ENCODE measurements at places on chromosomes 6 and 20.

DNA sequence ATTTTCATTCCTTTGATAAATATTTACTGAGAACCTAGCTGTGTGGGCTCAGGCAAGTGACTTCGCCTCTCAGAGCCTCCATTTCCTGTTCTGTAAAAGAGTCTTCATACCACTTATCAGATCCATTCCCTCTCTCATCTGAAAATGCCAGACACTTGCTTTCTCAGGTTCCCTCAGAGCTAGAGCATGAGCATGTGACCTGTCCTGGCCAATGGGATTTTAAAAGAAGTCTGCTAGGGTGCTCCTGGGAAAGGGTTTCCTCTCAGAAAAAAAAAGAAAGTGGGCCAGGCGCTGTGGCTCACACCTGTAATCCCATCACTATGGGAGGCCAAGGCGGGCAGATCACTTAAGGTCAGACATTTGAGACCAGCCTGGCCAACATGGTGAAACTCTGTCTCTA, 5.3 kb downstream of the KCNB1 start:
- no peak for DNase-seq

GRCh38 chr6:106631346-106631745, 2.0 kb downstream of the QRSL1 start:
- DNase-seq = peak; percentile 64

DNA sequence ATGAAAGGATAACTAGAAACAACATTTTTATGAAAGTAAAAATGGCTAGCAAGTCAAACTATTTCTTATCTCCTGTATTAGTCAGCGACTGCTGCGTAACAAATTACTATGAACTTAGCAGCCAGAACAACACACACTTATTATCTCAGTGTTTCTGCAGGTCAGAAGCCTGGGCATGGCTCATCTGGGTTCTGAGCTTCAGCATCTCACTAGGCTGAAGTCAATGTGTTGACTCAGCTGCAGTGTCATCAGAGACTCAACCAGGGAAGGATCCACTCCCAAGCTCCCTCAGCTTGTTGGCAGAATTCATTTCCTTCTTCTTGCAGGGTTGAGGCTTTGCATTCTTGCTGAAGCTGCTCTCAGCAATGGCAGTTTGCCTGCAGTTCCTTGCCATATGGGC, 33.2 kb upstream of the IGF2R start:
- DNase-seq = peak; percentile 58

- DNase-seq = peak; percentile 88
Measured at GRCh38 chr6:47134476-47135189, 92.5 kb upstream of the ADGRF1 start.

DNA sequence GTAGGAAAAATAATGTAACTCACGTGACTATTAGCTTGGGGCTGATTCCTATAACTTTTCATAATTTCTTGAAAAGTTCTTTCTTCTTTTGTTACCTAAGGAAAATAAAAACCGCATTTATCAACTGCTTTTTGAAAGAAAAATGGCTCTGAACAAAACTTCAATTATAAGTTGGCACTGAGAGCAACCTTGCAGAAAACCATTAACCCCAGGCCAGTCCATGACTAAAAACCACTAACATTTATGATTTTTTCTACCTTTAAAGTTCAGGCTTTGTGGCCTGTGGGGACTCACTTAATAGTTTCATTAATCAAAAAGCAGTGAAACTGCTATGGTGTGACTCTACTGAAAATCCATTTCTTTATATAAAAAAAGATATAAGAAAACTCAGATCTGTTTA, 69.1 kb upstream of the SAMHD1 start:
- no peak for DNase-seq

DNA sequence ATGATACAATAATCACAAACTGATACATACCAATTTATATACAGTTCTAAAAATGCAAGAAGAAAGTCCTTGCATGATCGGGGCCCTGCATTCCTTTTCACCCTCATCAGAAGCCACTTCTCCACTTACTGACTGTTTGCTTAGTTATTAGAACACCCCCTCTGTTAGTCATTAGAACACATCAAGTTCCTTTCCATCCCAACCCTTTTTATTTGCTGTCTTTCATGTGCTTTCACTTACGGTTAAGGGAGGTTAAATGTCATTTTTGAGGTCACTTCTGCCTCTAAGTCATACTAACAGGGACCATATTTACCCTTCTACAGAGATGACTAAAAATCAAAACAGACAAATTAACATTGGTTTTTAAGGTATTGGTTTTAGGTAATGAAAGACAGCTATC, 149.1 kb downstream of the LMBRD1 start:
- DNase-seq = peak; percentile 46

DNA sequence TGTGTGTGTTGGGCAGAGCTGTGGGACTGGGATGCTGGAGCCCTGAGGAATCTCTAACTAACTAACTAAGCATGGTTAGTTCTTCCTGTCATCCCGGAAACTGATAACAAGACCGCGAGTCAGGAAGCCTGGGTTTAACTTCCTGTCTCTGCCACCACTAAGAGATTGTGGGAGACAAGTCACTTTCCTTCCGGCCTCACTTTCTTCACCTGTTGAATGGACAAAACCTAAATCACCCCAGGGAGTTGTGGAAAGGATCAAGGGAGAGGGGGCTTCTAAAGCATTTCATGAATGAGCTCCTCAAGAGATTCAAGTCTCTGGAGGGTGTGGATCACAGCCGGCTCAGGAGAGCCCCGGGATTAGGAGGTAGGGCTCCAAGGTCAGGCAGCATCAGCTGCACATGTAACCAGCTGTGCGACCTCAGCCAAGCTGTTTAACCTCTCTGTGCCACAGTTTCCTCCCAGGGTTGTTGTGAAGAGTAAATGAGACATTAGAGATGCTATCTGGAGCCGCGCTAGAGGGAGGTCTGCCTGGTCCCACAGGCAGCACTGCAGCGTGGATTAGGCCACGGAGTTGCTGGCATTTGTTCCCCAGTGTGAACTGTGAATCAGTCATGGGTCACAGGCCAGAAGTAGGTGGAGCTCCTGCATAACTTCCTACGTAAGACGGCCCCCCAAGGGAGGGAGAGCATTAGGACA, 105.1 kb downstream of the TOX2 start:
- peak; percentile 17 for DNase-seq

DNA sequence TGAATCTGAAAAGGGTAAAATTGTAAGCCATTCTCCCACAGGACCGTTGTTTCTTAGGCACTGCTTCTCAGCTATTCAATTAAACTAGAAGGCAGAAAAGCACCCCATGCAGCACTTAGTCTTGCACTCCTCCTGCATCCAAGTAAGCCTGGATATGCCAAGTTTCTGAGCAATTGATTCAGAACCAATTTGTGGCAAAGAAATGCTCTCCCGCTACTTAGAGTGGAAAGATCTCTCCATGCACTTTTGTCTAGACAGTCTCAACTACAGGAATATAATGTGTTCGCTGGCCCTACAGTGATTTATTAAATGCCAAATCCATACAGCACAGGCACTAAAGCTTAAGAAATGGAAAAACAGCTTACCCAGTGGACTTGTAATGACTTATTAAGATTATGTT, 338.5 kb downstream of the HACE1 start:
- DNase-seq = no peak

GRCh38 chr20:48919336-48919881, 2.1 kb upstream of the ARFGEF2 start:
- DNase-seq = no peak

DNA sequence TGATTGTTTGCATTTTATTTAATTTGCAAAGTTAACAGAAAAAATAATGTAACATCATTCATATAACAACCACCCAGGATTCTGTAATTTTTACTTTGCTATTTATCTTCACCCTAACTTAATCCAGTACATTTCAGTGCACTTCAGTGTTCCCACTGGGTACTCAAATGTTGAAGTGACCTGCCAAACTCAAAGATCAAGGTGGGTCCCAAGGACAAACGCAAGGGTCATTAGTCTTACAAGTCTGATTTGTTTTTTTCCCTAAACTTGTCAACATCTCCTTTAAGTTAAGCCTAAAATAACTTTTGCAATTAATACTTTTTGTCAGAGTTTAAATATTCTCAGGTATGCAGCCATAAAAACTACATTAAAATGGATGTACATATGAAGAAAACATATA, 53.0 kb downstream of the MOXD1 start:
- DNase-seq = no peak

DNA sequence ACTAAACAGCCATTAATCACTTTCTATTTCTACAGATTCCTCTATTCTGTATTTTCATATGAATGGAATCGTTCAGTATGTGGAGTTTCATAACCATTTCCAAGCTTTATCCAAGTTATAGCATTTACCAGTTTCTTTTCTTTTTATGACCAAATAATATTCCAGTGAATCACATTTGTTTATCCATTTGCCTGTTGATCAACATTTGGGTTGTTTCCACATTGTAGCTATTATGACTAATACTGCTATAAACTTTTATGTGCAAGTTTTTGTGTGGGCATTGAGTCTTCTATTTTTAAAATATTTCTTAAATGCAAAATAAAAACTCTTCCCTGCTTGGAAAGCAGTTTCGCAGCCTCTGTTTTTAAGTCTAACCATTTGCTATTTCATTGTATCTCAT, 336.4 kb upstream of the OPRM1 start:
- no peak for DNase-seq

GRCh38 chr6:91464718-91465117, 877.8 kb upstream of the MAP3K7 start:
- no peak for DNase-seq

- DNase-seq = no peak
Measured at GRCh38 chr6:52125139-52125538, 37.7 kb upstream of the PKHD1 start.

DNA sequence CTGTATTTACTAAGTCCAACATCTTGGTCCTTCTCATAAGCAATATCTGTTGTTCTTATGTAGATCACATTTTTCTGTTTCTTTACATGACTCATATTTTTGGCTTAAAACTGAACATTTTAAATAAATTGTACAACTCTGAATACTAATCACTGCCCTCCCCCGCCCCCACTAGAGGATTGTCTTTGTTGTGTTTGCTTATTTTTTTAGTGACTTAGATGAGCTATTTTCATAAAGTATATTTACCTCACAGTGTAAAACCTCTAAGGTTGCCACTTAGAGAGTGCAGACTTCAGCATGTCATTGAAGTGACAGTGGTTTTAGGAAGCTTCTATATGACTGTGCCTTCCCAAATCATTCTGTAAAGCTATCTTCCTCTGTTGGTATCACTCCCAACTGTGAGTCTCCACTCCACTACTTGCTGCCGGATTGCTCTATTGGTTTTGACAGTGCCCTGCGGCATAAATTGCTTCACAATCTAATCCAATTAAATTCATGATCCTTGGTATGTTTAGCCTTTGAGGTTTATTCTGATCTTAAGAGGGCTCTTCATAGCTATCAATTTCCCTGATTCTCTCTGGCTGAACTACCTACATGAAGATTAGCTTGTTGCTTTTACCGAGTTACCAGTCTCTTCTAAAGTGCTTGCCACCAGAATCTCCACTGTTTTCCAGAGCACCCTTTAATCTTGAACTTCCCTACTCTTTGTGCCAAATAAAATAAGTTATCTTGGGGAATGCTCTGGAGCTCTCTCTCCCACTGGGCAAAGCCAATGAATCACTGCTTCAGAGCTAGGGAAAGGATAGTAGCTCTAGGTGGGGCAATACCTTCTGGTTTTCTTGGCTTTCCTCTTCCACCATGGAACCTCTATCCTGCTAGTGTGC, 33.0 kb downstream of the SPTLC3 start:
- DNase-seq = peak; percentile 74

GRCh38 chr6:4606821-4607704, 169.1 kb upstream of the CDYL start:
- DNase-seq = no peak

DNA sequence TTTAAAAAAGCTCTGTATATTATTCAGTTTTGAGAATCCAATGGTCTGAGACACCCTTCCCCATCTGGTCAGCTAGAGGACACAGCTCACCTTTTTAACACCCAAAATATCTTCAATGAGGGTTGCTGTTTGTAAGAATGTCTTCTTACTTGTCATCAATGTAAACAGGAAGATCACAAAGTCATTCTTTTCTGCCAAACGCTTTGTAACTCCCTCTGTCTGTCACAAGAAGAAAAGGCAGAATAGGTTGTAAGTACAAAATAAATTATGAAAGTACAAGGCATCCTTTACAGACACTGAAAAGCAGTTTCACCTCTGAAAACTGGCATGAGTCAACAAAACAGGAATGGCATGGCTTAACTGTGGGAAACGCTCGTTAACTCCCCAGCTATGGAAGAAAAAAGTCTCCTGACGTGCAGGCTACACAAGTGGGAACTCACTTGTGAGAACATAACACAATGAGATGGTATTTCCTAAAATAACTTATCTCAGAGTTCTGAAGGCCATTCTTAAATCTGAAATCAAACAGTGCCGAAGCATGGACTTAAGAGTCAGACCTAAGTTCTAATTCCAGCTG, 42.7 kb downstream of the TRPC4AP start:
- no peak for DNase-seq

- no peak for DNase-seq
Measured at GRCh38 chr6:106525882-106526275, 103.4 kb downstream of the RTN4IP1 start.

DNA sequence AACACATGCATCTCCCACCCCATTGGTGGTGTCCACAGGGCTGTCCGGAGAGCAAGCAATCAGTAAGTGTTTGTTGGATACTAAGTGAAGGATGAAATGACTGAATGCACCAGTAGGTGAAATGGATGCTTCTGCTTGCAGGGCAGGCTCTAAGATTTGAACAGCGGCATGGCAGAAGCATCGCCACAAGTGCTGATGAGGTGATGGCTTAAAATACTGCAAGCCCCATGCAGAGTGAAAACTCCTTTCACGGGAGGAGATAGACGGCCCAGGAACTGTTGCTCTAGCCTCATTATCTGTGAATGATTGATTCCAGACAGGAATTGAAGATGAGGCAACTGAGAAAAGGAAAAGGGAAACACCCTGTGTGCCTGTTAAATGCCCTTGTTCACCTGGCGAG, 158.9 kb downstream of the LY86 start:
- DNase-seq = no peak

- no peak for DNase-seq
Measured at GRCh38 chr20:54429364-54429763, 46.0 kb upstream of the DOK5 start.

DNA sequence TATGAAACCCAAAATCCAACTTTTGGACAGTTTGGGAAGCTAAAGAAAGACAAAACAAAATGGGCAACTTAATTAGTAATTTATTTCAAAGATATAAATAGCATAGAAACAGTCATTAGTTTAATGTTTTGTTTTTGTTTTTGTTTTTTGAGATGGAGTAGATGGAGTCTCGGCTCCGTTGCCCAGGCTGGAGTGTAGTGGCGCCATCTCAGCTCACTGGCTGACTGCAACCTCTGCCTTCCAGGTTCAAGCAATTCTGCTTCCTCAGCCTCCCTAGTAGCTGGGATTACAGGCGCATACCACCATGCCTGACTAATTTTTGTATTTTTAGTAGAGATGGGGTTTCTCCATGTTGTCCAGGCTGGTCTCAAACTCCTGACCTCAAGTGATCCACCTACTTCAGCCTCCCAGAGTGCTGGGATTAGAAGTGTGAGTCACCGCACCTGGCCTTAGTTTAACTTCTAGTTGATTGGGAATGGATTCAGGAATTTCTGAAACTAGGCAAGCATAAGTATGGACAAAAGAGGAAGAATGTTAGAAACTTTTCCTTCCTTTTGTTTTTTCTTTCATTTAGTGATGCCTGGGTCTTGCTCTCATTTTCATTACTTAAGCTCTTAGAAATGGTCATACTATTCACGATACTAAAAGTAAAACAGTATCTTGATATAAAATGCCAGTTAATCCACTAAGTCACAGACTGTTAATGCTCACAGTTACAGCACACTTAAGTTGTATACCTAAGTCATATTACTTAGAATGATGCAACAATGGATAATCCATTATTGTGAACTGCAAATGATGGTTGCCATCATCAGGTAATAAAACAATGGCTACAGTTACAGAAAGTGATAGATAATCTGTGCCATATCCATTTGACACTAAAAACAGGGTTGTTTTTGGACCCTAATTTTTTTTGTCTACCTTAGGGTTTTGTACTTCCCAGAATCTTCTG, 8.2 kb downstream of the SENP6 start:
- peak; percentile 50 for DNase-seq

All from fibroblast of skin of back (primary cell).